Naive thymus-derived CD8-positive, alpha-beta T cell (primary cell): ENCODE measurements at places on chromosomes 16 and 17. TPM values are rescaled to one million over a fixed set of nuclear protein-coding genes. Genes with fewer than 3 reads are reported as not detected.
A peak's percentile ranks its signal among the peaks of the same experiment; 100 is the strongest.

GRCh38 chr17:16491703-16492612 is at the start of gene LRRC75A:
Gene LRRC75A, minus strand, starts transcription at chr17:16492193. Its CDS starts 203 bp downstream, at chr17:16491990.
- DNase-seq: peak; percentile 27

DNA sequence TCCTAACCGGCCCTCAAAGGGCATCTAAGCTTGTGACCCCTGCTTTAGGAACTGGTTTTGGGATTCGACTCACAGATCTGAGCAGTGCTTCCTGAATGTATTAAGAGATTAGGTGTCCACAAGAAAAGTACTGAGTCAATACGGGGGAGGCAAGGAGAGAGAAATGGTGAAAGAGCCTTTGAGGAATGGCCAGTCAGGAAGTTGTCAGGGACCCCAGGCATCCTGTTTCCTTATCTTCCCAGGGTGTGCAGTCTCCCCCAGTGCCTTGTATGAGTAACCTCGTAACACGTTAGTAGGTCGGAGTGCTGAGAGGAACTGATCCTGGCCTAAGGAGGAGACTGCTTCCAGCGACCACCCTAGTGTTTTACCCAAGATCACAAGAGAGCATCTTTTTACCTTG is 16.4 kb upstream of the TMED6 start:
- DNase-seq: no peak

- DNase-seq: no peak
These were observed 2.3 kb downstream of the NXPH3 start for GRCh38 chr17:49577963-49578362.

GRCh38 chr17:81044764-81045589 is 10.0 kb downstream of the BAIAP2 start:
- DNase-seq: no peak

- DNase-seq: no peak
These were observed 14.8 kb downstream of the CPD start for GRCh38 chr17:30393491-30393890.

DNA sequence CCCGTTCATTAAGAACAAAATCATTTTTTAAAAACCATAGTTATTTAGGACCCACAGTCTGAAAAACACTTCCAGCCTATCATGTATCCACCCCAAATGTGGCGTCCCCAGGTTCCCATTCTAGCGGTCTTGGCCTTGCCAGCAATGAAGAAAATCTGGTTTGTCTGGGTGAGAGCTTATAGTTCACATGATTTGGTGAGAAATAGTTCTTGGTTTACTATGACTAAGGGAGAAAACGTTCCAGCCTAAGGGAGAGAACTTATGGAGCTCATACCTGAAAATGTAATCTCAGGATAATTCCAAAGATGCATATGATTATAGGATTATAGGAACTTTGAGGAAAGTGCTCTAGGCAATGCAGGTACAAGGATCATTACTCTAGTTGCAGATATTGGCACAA is 4.8 kb downstream of the MARVELD3 start:
- DNase-seq: no peak

- DNase-seq: no peak
These were observed 96.6 kb downstream of the KIF2B start for GRCh38 chr17:53919356-53919755.

- DNase-seq: no peak
These were observed 674 bp downstream of the TOM1L1 start for GRCh38 chr17:54901230-54901822.

- DNase-seq: no peak
These were observed 105.3 kb downstream of the VPS53 start for GRCh38 chr17:609232-609810.

- peak; percentile 77 for DNase-seq
These were observed at the start of gene VASN for GRCh38 chr16:4371357-4372000. Gene VASN, plus strand, starts transcription at chr16:4371848. Its CDS starts 9,030 bp downstream, at chr16:4380878.

- no peak for DNase-seq
These were observed 16.5 kb upstream of the EEF2K start for GRCh38 chr16:22189473-22190080.

DNA sequence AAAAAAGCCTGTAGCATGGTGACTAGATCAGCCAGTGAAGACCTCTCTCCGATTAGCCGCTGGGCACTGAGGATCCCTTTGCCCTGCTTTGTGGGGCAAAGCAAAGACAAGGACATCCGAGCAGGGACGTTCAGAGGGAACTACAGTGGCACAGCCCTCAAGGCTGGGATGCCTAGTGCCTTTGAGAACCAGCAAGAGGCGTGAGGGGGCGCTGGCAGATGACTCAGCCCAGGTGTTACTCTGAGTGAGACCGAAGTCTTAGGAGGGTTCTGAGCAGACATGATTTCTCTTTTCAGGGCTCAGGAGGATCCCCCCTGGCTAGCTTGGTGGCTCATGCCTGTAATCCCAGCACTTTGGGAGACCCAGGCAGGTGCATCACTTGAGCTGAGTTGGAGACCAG is 178.6 kb downstream of the CPPED1 start:
- DNase-seq: no peak

DNA sequence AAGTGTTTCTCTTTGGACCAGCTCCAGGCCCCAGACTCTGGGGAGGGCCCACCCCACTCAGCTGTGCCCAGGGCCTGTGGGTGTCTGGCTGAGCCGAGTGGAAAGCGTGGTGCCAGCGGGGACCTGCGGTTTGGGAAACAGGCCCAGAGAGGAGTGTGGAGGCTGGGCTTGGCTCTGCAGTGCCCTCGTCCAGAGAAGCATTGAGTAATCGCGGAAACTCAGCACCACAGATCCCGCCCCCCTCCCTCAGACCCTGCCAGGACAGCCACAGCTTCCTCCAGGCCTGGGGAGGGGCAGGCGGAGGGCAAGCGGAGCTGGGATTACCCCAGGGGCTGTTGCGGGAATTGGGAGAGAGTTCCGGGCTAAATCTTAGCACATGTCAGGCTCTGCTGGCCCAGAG is 14.6 kb upstream of the PITPNA start:
- DNase-seq: no peak

SALL1 gene
- total RNA-seq: not detected

C16orf54 gene
- total RNA-seq: 108 TPM

CPHXL2 gene
- total RNA-seq: not detected

NOS2 gene
- 0.42 TPM for total RNA-seq

SLC6A2 gene
- total RNA-seq: not detected

NQO1 gene
- 3.4 TPM for total RNA-seq
